Transverse colon (tissue), 4 donors: ENCODE measurements at places on chromosomes 11 and 22. TPM values are rescaled to one million over a fixed set of nuclear protein-coding genes. Genes with fewer than 3 reads are reported as not detected.
A peak's percentile ranks its signal among the peaks of the same experiment; 100 is the strongest.

DNA sequence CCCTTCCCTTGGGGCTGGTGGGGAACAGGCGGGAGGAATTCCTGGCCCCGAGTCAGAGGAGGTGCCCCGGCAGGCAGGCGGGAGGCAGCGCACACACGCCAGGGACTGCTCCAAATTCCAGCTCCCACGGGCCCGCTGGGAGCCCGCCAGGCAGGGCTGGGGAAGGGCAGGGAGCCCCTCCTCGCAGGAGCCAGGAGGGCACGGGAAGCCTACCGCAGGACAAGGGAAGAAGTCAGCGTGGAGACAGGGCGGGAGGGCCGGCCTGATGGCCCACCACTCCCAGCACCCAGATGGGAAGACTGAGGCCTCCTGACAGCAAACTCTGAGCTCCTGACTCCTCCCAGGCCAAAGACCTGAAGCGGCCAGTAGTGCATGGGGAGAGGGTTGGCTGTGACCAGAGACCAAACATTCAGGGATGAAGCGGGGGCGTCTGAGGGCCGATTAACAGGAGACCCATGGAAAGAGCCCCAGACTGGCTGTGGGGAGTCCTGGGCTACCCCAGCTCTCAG is 22.4 kb downstream of the RPL3 start:
- H3K27ac ChIP-seq: peak overlapping the region; percentile 30
- H3K4me1 ChIP-seq: peaks cover 25% of the 10 kb centered on the region
- no peak for DNase-seq
- H3K36me3 ChIP-seq: no peaks in the 10 kb centered on the region
- peaks cover 5% of the 10 kb centered on the region for H3K27me3 ChIP-seq

DNA sequence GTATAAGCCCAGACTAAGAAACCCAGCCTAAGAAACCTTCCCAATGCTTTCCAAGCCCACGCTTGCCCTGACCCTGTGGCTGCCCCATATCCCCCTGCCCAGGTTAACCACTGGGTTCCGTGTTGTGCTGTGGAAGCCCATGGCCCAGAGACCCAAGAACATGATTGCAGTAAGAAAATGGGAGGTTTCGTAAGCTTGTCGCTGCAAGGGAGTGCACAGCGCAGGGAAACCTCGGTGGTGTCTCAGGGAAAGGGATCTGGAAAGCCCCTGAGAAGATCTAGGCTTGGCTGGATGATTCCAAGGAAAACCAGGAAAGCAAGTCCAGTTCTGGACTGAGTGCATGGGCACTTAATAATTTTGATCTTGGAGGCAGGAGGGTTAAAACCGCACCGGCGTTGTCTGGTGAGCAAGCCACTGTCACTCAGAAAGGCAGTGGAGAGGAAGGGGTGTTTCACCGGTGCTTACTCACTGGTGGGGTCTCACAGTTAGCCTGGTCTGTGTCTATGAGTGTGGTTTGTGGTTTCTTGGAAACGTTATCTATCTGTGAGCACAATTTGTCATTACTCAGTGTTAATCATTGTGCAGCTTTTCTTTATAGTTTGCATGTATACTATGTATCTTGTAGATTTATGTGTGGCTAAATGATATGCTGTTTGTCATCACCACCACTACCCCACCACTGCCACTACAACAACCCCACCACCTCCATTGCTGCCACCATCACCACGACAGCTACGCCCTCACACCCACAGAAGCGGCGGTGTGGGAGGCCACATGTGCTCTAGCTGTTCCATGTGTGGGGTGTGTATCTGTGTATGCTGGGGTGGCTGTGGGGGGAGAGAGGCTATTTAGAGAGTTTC is 53.3 kb upstream of the PRDM11 start:
- no peak overlapping the region for H3K4me3 ChIP-seq
- H3K27me3 ChIP-seq: peaks cover under 1% of the 10 kb centered on the region
- H3K4me1 ChIP-seq: peaks cover 20% of the 10 kb centered on the region
- H3K27ac ChIP-seq: no peak overlapping the region

DNA sequence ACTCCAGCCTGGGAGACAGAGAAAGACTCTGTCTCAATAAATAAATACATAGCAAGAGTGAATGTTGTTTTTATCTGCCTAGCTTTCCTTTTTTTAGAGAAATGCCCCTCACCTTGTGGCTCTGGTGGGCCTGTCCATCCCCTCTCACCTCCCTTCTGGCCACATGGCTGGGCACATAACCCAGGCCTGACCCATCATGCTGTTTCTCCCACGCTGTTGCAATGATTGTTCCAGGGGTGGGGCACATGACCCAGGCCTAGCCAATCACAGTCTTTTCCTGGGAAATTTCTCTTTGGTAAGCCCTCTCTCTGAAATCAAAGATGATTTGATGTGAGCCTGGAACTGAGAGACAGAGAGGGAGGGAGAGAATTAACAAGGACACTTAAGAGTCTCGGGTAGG is 5.5 kb upstream of the CYTH4 start:
- H3K36me3 ChIP-seq: no peaks in the 10 kb centered on the region
- peaks cover 19% of the 10 kb centered on the region for H3K27me3 ChIP-seq
- H3K4me3 ChIP-seq: no peak overlapping the region
- DNase-seq: no peak
- no peak overlapping the region for H3K27ac ChIP-seq

DNA sequence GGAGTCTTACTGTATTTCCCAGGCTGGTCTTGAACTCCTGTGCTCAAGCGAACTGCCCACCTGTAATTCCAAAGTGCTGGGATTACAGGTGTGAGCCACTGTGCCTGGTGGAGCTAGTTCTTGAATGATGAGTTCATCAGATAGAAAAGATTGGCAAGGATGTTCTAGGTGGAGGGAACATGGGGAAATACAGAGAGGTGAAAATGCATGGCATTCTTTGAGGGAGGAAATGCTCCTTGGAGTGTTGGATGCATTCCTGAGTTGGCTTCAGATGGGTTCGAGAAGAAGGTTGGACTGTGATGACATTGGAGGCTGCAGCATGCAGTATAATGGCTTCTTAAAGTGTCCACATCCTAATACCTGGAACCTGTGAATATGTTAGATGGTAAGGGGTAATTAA is 4.4 kb downstream of the DDX10 start:
- H3K27ac ChIP-seq: no peak overlapping the region
- no peaks in the 10 kb centered on the region for H3K36me3 ChIP-seq
- DNase-seq: no peak
- no peak overlapping the region for H3K4me3 ChIP-seq
- H3K4me1 ChIP-seq: peaks cover 30% of the 10 kb centered on the region
- no peaks in the 10 kb centered on the region for H3K27me3 ChIP-seq

DNA sequence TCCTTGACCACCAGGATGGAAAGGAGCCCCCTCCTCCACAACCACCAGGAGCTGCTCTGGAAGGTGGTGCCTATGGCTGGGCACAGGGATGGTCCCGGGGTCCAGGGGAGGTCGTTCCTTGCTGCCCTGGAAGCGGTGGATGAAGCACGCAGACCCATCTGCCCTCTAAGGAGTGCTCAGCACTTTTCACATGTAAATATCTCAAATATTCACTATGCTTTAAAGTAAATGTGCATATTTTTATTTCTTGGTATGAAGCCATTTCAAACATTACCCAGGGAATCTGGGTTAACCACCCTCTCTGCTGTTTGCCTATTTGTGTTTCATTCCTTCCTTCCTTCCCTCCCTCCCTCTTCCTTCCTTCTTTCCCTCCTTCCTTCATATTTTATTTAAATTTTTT is 21.7 kb downstream of the SPATA19 start:
- H3K27ac ChIP-seq: no peak overlapping the region
- no peak overlapping the region for H3K4me3 ChIP-seq
- DNase-seq: no peak

DNA sequence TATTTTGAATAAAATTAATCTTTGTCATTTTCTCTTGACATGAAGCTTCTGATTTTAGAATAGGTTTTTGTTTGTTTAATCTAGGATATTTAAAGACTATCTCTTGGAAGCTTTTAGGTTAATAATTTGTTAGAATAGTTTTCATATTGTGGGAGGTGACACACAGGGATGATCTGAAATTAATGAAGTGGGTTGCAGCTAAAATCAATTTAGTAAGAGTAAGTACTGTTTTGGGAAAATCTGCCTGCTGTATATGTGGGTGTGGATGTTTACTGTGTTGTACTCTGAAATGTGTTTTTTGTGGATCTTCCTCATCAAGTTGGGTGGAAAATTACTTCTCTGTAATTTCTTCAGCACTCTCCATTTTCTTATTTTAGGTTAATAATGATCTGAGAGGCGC is 67.3 kb downstream of the BID start:
- no peak overlapping the region for H3K4me3 ChIP-seq
- H3K27ac ChIP-seq: peak overlapping the region; percentile 80
- no peak for DNase-seq
- H3K36me3 ChIP-seq: no peaks in the 10 kb centered on the region
- H3K4me1 ChIP-seq: peaks cover 30% of the 10 kb centered on the region

DNA sequence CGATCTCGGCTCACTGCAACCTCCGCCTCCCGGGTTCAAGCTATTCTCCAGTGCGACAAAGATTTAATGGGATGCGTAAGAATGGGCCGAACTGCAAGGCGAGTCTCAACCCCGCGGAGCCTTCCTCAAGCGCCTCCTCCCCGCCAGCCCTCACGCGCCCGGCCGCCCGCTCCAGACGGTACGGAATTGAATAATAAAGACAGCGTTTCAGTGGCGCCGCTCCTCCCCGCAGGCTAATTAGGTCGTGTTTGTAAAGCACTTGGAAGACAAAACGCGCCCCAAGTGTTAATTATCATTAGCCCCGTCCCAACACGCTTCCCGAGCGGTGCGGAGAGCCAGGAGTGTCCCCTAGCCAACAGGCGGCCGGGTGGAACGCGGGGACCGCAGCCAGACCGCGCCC is 192.0 kb downstream of the BUD13 start:
- no peaks in the 10 kb centered on the region for H3K36me3 ChIP-seq
- peaks cover 8% of the 10 kb centered on the region for H3K4me1 ChIP-seq
- H3K27me3 ChIP-seq: peaks cover 76% of the 10 kb centered on the region
- no peak overlapping the region for H3K4me3 ChIP-seq
- H3K27ac ChIP-seq: no peak overlapping the region
- DNase-seq: no peak

- no peaks in the 10 kb centered on the region for H3K27me3 ChIP-seq
- no peak overlapping the region for H3K4me3 ChIP-seq
- DNase-seq: no peak
- H3K27ac ChIP-seq: no peak overlapping the region
- peaks cover 48% of the 10 kb centered on the region for H3K4me1 ChIP-seq
- no peaks in the 10 kb centered on the region for H3K36me3 ChIP-seq
These were observed 105.6 kb downstream of the RBFOX2 start for GRCh38 chr22:35923026-35923425.

GRCh38 chr11:36214976-36215692 is 74.1 kb downstream of the COMMD9 start:
- no peak overlapping the region for H3K4me3 ChIP-seq
- no peak overlapping the region for H3K27ac ChIP-seq
- no peak for DNase-seq
- H3K27me3 ChIP-seq: no peaks in the 10 kb centered on the region
- H3K36me3 ChIP-seq: no peaks in the 10 kb centered on the region

DNA sequence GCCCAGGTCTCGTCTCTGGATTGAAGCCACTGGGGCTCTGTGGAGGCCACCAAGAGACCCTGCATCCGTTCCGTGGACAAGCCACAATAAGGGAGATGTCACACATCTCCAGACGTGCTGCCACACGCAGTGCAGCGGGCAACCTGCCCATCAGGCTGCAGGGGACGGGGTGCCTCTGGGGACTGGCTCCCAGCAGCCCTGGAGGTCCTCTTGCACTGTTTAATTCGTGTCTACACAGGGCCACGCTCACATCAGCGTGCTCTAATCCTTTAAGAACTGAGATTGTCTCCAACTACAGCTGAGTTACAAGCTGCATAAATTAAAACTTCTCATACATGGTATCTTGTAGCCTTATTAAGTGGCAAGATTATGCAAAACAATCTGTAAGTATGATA is 1232.2 kb downstream of the BRD1 start:
- no peak overlapping the region for H3K27ac ChIP-seq
- H3K4me1 ChIP-seq: no peaks in the 10 kb centered on the region
- H3K27me3 ChIP-seq: no peaks in the 10 kb centered on the region
- no peaks in the 10 kb centered on the region for H3K36me3 ChIP-seq
- H3K4me3 ChIP-seq: no peak overlapping the region
- DNase-seq: no peak

DNA sequence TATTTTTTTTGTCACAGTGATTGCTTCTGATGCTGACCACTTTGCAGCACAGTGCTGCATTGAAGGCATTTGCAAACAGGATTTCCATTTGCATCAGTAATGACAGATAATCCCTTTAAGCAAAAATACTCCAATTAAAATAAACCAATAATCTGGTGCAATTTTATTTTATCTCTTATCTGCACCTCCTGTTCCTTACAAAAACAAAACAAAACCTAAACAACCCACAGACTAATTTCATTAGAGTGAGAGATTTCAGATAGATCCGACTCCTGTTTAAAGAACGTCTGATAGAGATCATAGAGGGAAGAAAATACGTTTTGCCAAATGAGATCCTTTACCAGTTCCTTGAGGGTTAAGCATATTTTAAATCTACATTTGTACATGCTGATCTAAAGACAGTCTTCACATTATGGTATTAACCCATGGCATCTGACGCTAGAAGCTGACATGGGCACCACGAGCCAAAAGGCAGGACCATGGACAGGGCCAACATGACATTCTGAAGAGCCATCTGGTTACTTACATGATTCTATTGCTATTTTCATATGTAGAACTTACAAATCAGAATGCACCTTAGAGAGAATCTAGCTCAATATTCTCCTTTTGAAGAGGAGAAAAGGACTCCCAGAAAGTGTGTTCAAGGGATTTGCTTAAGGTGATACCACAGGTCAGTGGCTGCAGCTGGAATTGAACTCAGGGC is 286.2 kb upstream of the NARS2 start:
- no peak overlapping the region for H3K27ac ChIP-seq
- no peaks in the 10 kb centered on the region for H3K27me3 ChIP-seq
- no peak for DNase-seq
- no peak overlapping the region for H3K4me3 ChIP-seq

GRCh38 chr11:68798221-68798813 is 43.4 kb downstream of the CPT1A start:
- DNase-seq: peak; percentile 34
- H3K27me3 ChIP-seq: no peaks in the 10 kb centered on the region
- H3K4me1 ChIP-seq: no peaks in the 10 kb centered on the region
- no peak overlapping the region for H3K4me3 ChIP-seq

GRCh38 chr11:70010774-70011173 is 67.3 kb upstream of the ANO1 start:
- no peak overlapping the region for H3K27ac ChIP-seq
- no peaks in the 10 kb centered on the region for H3K4me1 ChIP-seq
- no peak overlapping the region for H3K4me3 ChIP-seq
- no peak for DNase-seq
- H3K27me3 ChIP-seq: no peaks in the 10 kb centered on the region
- no peaks in the 10 kb centered on the region for H3K36me3 ChIP-seq

GRCh38 chr22:44311855-44312170 is 938 bp downstream of the SHISAL1 start:
- peak overlapping the region; percentile 25 for H3K27ac ChIP-seq
- no peak for DNase-seq
- no peak overlapping the region for H3K4me3 ChIP-seq

GRCh38 chr11:6850526-6850925 is 5.0 kb downstream of the OR10A5 start:
- no peak overlapping the region for H3K27ac ChIP-seq
- no peak for DNase-seq
- no peaks in the 10 kb centered on the region for H3K27me3 ChIP-seq
- no peak overlapping the region for H3K4me3 ChIP-seq
- no peaks in the 10 kb centered on the region for H3K4me1 ChIP-seq

Gene CNGA4
- not detected for total RNA-seq

Gene TUB
- total RNA-seq: 2.5 TPM

Gene OR51B2
- total RNA-seq: not detected

Gene MS4A14
- not detected for total RNA-seq

Gene TSKU
- total RNA-seq: 80.0 TPM

Gene PGA5
- total RNA-seq: 0.55 TPM

Gene C22orf42
- not detected for total RNA-seq
